Gastrocnemius medialis (tissue), 4 donors: ENCODE measurements at places on chromosomes 16 and 17. TPM values are rescaled to one million over a fixed set of nuclear protein-coding genes. Genes with fewer than 3 reads are reported as not detected.
A peak's percentile ranks its signal among the peaks of the same experiment; 100 is the strongest.

- DNase-seq, result no peak
Observed at GRCh38 chr17:46977348-46977747, 1.7 kb downstream of the RPRML start.

DNA sequence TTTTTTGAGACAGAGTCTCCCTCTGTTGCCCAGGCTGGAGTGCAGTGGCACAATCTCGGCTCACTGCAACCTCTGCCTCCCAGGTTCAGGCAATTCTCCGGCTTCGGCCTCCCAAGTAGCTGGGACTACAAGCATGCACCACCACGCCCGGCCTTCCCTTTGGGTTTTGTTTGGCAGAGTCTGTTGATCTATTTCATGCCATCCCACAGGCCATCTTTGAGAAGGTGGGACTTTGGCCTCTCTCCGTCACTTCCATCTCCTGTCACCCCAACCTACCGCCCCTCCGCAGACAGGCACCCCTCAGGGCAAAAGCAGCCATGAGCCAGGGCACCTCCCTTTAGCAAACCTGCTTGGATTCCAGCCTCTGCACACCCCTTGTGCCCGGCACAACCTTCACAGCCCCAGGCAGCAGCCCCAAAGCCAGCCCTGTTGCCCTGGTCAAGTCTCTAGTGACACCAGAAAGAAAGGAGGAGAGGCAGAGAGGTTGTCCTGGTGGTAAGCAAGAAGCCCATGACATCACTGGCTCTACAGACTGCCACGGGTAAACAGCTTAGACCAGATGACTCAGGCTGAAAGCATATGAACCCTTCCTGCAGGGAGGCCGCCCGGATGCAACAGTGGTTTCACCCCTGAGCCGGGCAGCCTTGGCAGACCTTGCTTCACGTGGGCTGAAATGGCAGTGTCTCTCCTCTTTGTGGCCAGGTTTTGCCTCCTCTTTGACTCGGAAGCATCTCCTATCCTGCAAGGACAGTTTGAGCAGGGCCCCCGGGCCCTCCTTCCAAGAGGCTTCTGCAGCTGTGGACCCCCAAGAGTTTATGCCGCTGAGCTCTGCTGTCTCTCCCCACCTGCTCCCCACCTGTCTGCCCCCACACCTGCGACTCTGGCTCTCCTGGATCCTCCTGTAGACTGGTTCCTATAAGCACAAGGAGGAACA, 8.1 kb upstream of the TIMP2 start:
- peak; percentile 73 for DNase-seq

GRCh38 chr17:48024149-48025039, 13.2 kb downstream of the COPZ2 start:
- no peak for DNase-seq

DNA sequence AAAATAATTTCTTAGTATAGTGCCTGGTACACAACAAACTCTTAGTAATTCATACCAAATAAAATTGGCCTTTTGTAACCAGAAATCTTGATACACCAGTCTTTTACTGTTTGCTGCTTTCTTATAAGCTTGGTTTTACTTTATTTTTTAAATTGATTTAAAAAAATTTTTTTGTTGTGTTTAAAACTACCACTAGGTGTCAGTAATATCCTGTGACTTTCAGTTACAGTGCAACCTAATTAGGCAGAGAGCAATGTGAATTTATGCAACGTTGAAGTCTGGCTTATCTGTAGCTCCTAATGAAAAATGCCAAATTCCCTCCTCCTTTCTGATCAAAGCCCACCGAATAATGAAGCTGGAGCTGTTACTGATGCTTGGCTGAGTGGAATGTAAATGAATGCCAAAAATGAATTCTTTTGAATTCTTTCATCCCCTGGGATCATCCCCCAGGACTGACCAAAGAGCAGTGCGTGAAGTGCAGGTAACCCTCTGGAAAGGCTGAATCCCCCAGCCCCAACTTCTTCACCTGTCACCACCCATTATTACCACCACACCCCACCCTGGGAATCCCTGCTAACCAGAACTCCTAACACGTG, 3.8 kb downstream of the ERCC4 start:
- no peak for DNase-seq

GRCh38 chr17:30188211-30188939, 47.1 kb downstream of the SLC6A4 start:
- DNase-seq, result no peak

- no peak for DNase-seq
Observed at GRCh38 chr17:67420994-67421393, 43.9 kb downstream of the PITPNC1 start.

GRCh38 chr17:19284005-19284959, 47.1 kb downstream of the EPN2 start:
- DNase-seq, result no peak

DNA sequence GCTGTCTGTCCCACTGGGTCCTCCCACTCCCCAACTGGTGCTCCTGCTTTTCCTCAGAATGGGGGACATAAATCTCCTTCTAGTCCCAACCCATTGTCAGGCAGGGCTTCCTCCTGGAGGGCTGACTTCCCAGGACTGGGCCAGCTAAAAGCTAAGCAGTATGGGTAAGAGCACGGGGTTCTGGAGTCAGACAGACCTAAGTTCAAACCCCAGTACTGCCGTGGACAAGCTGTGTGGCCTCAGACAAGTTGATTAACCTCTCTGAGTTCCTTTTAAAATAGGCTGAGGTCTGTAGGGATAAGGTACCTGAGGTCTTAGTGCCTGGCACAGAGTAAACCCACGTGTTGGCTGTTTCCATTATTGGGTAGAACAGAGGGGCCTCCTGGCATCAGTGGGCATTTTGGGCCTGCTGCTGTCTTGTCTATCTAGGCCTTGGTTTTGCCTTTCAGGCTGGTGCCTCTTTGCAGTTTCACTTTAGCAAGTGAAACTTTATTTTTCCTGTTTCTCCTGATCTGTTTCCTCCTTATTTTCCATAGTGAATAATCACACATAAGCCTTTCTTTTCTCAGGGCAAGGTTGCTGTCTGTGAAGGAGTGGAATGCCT, 114.6 kb downstream of the PRKCB start:
- no peak for DNase-seq

Gene KRTAP1-5
- total RNA-seq, result not detected

Gene TLCD1
- total RNA-seq, result 0.46 TPM

Gene SRL
- 446 TPM for total RNA-seq

Gene HSF5
- total RNA-seq, result not detected

Gene CBX8
- total RNA-seq, result 0.49 TPM

Gene ADAD2
- not detected for total RNA-seq
